ENCODE measurements at places on chromosomes 5 and 9.

- H3K27ac ChIP-seq = peak overlapping the region; percentile 86
- peaks cover 31% of the 10 kb centered on the region for H3K4me1 ChIP-seq
- no peaks in the 10 kb centered on the region for H3K27me3 ChIP-seq
Measured at GRCh38 chr5:181261320-181262049, 542 bp upstream of the TRIM52 start.

GRCh38 chr9:128190516-128191405, 611 bp downstream of the CIZ1 start:
- H3K4me3 ChIP-seq = peak overlapping the region; percentile 85
- peak overlapping the region; percentile 72 for H3K27ac ChIP-seq
- DNase-seq = peak; percentile 66
- H3K36me3 ChIP-seq = peaks cover 15% of the 10 kb centered on the region
- no peaks in the 10 kb centered on the region for H3K27me3 ChIP-seq

GRCh38 chr9:80197661-80198060, 625.9 kb downstream of the TLE4 start:
- H3K36me3 ChIP-seq = no peaks in the 10 kb centered on the region
- no peak overlapping the region for H3K27ac ChIP-seq
- no peak overlapping the region for H3K4me3 ChIP-seq
- no peak for DNase-seq
- no peaks in the 10 kb centered on the region for H3K4me1 ChIP-seq
- no peaks in the 10 kb centered on the region for H3K27me3 ChIP-seq

- no peaks in the 10 kb centered on the region for H3K27me3 ChIP-seq
- H3K27ac ChIP-seq = no peak overlapping the region
- no peaks in the 10 kb centered on the region for H3K36me3 ChIP-seq
- DNase-seq = no peak
- H3K4me1 ChIP-seq = peaks cover 47% of the 10 kb centered on the region
Measured at GRCh38 chr5:143033535-143034250, 263.5 kb downstream of the ARHGAP26 start.

DNA sequence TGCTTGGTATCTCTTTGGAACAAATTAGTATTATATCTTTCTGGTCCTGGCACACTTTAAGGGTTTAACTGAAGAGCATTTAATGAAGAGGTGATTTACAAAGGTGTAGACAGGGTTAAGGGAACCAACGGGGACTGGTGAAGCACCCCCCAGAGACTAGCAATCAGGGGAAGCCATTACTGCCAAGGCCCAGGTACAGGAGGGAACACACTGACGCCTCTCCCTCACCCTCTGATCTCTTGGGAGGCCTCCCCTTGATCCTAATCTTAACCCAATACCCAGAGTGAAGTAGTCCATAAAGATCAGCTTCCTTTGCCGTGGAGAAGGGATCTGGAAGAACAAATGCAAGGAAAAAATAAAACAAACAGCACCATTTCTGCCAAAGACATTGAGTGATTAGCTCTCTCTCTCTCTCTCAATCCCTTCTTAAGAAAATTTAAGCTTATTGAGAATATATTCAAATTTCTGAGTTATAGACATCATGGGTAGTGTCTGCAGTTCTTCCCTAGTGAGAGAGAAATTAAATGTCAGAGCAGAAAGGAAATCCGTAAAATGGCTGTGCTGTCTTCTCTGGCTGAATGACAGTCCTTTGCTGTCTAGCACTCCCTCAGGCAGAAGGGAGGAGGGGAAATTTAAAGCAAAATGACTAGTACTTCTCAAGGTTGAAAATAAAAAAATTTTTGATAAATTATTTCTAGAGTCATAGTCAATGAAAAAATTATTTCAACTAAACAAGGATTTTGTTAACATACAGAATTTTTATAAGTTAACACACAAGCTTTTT, 20.0 kb downstream of the F2R start:
- no peak for DNase-seq
- H3K27me3 ChIP-seq = no peaks in the 10 kb centered on the region
- no peak overlapping the region for H3K4me3 ChIP-seq
- no peak overlapping the region for H3K27ac ChIP-seq

DNA sequence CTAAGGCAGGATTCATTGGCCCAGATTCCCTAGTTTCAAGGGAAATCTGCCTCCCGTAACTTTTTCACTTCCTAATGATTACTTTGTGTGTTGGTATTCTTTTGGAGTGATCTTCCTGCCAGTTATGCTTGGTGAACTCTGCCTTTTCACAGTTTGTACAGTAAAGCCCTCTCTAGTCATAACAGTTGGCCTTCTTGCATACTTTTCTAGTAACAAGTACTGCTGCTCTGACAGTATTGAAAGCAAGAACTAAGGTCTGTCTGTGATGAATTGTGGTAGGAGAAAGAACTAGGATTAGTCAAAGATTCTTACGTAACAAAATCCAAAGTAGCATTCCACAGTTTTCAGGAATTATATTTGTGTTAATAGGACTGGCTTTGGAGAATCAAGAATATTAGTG, 1457.2 kb upstream of the WWC1 start:
- no peaks in the 10 kb centered on the region for H3K4me1 ChIP-seq
- no peak overlapping the region for H3K4me3 ChIP-seq
- H3K36me3 ChIP-seq = no peaks in the 10 kb centered on the region
- no peak for DNase-seq

DNA sequence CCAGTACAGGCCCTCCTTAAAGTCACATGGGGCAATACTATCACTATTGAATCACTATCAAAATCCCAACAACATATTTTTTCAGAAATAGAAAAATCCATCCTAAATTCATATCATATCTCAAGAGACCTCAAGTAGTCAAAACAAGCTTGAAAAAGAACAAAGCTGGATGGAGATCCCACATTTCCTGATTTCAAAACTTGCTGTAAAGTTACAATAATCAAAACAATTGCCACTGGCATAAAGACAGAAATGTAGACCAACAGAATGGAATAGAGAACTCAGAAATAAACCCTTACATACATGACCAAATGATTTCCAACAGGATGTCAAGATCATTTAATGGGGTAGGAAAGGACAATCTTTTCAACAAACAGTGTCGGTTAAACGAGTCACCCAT, 41.3 kb upstream of the CDKN2AIPNL start:
- no peak overlapping the region for H3K4me3 ChIP-seq
- DNase-seq = no peak
- no peaks in the 10 kb centered on the region for H3K36me3 ChIP-seq
- no peak overlapping the region for H3K27ac ChIP-seq

DNA sequence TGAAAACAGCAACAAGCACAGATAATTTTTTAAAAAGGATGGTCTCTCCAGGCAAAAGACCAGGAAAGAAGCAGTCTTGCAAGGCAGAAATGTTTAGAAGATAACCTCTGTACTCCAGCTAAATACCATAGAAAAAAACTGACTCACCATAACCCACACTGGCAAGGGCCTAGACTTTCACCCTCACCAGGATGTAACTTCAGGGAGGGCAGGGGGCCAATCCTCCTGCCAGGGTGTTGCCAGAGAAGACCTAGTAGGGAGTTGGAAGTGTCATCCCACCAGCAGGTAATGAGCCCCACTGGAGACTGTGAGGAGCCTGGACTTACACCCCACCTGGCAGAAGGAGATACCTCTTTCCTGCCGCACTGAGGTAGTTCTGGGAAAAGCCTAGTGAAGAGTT, 97.6 kb downstream of the PRELID2 start:
- DNase-seq = no peak
- H3K27ac ChIP-seq = no peak overlapping the region

- H3K4me1 ChIP-seq = no peaks in the 10 kb centered on the region
- H3K36me3 ChIP-seq = no peaks in the 10 kb centered on the region
- no peaks in the 10 kb centered on the region for H3K27me3 ChIP-seq
- no peak overlapping the region for H3K27ac ChIP-seq
- H3K4me3 ChIP-seq = no peak overlapping the region
- DNase-seq = no peak
Measured at GRCh38 chr5:82918311-82919031, 158.7 kb downstream of the TMEM167A start.

- no peaks in the 10 kb centered on the region for H3K27me3 ChIP-seq
- peaks cover 25% of the 10 kb centered on the region for H3K4me1 ChIP-seq
- H3K4me3 ChIP-seq = peak overlapping the region; percentile 24
- no peak overlapping the region for H3K27ac ChIP-seq
- peak; percentile 68 for DNase-seq
Measured at GRCh38 chr5:148909040-148909439, 82.6 kb downstream of the ADRB2 start.

GRCh38 chr9:5536684-5537083, 26.4 kb downstream of the PDCD1LG2 start:
- no peak for DNase-seq
- peaks cover 41% of the 10 kb centered on the region for H3K4me1 ChIP-seq
- H3K36me3 ChIP-seq = no peaks in the 10 kb centered on the region
- H3K4me3 ChIP-seq = no peak overlapping the region
- H3K27me3 ChIP-seq = no peaks in the 10 kb centered on the region

DNA sequence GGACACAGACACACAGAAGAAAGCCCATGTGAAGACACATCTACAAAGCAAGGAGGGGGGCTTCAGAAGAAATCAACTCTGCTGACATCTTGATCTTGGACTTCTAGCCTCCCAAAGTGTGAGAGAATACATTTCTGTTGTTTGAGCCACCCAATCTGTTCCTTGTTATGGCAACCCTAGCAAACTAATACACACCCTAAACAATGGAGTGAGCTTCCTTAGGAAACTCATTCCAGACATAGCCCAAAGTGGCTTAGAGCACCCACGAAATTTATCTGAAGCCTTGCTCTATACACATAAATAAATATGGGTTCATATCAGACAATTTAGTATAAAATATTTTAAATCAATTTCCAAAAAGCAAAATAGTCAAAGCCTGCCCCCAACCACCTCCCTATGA, 7.6 kb upstream of the TBC1D2 start:
- H3K27ac ChIP-seq = no peak overlapping the region
- no peak overlapping the region for H3K4me3 ChIP-seq
- DNase-seq = no peak
- no peaks in the 10 kb centered on the region for H3K36me3 ChIP-seq
- H3K4me1 ChIP-seq = peaks cover 5% of the 10 kb centered on the region

DNA sequence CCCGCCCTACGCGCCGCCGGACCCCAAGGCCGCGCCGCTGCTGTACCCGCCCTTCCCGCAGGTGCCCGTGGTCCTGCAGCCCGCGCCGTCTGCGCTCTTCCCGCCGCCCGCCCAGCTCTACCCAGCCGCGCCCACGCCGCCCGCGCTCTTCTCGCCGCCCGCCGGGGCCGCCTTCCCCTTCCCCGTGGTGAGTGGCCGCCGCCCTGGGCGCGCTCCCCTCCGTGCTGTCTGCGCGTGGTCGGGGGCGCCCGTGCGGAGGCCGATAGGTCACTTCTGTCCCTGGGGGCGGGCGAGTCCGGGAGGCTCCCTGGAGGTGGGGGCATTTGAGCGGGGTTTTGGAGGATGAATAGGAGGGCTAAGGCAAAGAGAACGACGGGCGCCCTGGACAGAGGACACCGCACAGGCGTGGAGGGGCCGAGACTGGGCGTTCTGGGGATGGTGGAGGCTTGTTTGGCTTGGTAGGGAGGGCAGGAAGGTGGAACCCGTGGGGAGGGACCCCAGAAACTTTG, 9.6 kb downstream of the PRRT1B start:
- no peaks in the 10 kb centered on the region for H3K36me3 ChIP-seq
- H3K4me3 ChIP-seq = no peak overlapping the region
- H3K27ac ChIP-seq = no peak overlapping the region
- no peak for DNase-seq
- H3K27me3 ChIP-seq = no peaks in the 10 kb centered on the region
- no peaks in the 10 kb centered on the region for H3K4me1 ChIP-seq

GRCh38 chr5:93681432-93681831, 60.0 kb downstream of the POU5F2 start:
- H3K4me1 ChIP-seq = no peaks in the 10 kb centered on the region
- no peak overlapping the region for H3K27ac ChIP-seq
- no peak for DNase-seq
- H3K4me3 ChIP-seq = no peak overlapping the region

GRCh38 chr5:139746691-139747582, 48.7 kb upstream of the PSD2 start:
- no peaks in the 10 kb centered on the region for H3K36me3 ChIP-seq
- no peak overlapping the region for H3K27ac ChIP-seq
- no peak for DNase-seq
- H3K4me3 ChIP-seq = peak overlapping the region; percentile 16

GRCh38 chr9:104882086-104882485, 45.9 kb downstream of the ABCA1 start:
- no peak for DNase-seq
- H3K27ac ChIP-seq = no peak overlapping the region
- no peaks in the 10 kb centered on the region for H3K27me3 ChIP-seq
- no peaks in the 10 kb centered on the region for H3K36me3 ChIP-seq

- H3K27ac ChIP-seq = no peak overlapping the region
- peaks cover 22% of the 10 kb centered on the region for H3K4me1 ChIP-seq
- peak overlapping the region; percentile 69 for H3K4me3 ChIP-seq
- no peak for DNase-seq
- H3K27me3 ChIP-seq = no peaks in the 10 kb centered on the region
Measured at GRCh38 chr9:5449521-5450358, 602 bp upstream of the CD274 start.

DNA sequence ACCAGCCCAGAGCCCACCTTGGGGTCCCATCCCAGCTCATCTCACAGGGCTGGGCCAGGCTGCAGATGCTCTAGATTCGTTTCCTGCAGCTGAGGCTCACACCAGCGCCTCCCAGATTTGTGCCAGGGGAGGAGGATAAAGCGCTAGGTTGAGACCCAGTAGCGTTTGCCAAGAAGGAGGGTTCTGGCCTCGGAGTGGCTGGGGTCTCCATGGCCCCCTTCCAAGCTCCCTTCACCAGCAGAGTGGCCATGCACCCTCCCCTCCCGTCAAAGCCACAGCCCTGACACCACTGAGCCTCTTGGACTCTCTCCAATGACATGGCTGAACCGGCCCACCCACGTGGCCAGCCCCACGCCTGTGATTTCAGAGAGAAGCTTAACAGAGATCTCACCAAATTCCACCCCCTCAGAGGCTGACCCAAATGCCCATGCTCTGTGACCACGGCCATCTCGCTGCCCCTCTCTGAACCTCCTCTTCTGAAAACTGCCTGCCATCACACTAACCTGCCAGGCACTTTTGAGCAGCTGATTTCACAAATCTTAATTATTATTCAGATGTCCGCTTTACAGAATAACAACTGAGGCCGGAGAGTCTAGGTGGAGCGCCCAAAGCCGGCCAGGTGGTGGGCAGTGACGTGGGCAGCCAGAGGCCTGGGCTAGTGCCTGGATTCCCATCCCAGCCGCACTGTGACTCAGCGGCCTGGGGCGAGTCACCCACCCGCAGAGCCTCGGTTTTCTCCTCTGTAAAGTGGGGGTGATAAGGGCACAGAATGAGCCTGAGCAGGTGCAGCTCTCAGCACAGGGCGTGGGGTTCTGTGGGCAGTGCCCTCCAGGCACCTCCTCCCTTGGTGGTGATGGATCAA, 155.7 kb downstream of the C9orf50 start:
- no peak for DNase-seq
- H3K27me3 ChIP-seq = no peaks in the 10 kb centered on the region
- H3K4me1 ChIP-seq = no peaks in the 10 kb centered on the region
- H3K27ac ChIP-seq = no peak overlapping the region
- H3K36me3 ChIP-seq = no peaks in the 10 kb centered on the region

GRCh38 chr5:25707093-25707492, 1062.3 kb upstream of the CDH10 start:
- DNase-seq = no peak
- no peak overlapping the region for H3K27ac ChIP-seq
- H3K4me3 ChIP-seq = no peak overlapping the region
- peaks cover 13% of the 10 kb centered on the region for H3K4me1 ChIP-seq
- no peaks in the 10 kb centered on the region for H3K36me3 ChIP-seq

GRCh38 chr5:137822984-137823383, 44.7 kb upstream of the MYOT start:
- H3K27me3 ChIP-seq = no peaks in the 10 kb centered on the region
- no peak overlapping the region for H3K27ac ChIP-seq
- no peak overlapping the region for H3K4me3 ChIP-seq

Data from Karpas-422 (cell line).